Sigmoid colon (tissue), 7 donors: ENCODE measurements at places on chromosomes 5 and 9. TPM values are rescaled to one million over a fixed set of nuclear protein-coding genes. Genes with fewer than 3 reads are reported as not detected.

GRCh38 chr5:124410539-124411488, 335.6 kb downstream of the ZNF608 start:
- DNase-seq: no peak
- no peak overlapping the region for H3K4me3 ChIP-seq
- H3K36me3 ChIP-seq: no peaks in the 10 kb centered on the region
- no peak overlapping the region for H3K27ac ChIP-seq

GRCh38 chr5:174585472-174585871, 138.9 kb upstream of the MSX2 start:
- H3K27ac ChIP-seq: no peak overlapping the region
- DNase-seq: no peak
- no peaks in the 10 kb centered on the region for H3K36me3 ChIP-seq
- H3K27me3 ChIP-seq: no peaks in the 10 kb centered on the region
- H3K4me3 ChIP-seq: no peak overlapping the region

DNA sequence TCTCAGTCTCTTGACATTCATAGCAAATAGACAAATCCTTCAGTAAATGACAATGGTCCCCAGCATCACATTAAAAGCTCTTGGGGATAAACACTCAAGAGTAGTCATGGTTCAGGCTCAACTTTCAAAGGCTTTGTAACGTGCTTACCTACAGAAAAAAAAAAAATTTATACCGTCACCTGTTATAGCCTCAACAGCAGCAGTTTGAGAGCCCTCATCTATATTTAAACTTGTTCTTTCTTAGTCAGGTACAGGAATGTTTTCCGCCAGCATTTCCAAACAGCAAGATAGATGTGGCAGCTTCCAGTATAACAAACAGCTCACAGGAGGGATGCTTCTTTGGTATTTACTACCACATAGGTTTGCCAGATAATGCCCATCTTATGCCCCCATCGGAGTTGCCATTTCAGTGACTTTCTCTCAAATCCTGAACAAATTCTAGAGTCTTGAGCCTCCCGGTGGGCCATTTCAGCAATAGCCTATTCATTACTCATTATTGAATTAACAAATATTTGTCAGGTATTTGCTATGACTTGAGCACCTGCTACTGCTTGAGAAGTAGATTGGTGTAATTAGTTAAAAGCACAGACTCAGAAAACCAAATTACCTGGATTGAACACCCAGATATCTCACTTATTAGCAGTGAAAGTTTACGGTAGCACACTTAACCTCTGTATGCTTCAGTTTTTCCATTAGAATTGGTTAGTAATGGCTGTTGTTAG, 470.0 kb downstream of the EBF1 start:
- no peak overlapping the region for H3K27ac ChIP-seq
- no peaks in the 10 kb centered on the region for H3K27me3 ChIP-seq
- no peak for DNase-seq
- H3K4me1 ChIP-seq: no peaks in the 10 kb centered on the region
- H3K36me3 ChIP-seq: no peaks in the 10 kb centered on the region
- no peak overlapping the region for H3K4me3 ChIP-seq

DNA sequence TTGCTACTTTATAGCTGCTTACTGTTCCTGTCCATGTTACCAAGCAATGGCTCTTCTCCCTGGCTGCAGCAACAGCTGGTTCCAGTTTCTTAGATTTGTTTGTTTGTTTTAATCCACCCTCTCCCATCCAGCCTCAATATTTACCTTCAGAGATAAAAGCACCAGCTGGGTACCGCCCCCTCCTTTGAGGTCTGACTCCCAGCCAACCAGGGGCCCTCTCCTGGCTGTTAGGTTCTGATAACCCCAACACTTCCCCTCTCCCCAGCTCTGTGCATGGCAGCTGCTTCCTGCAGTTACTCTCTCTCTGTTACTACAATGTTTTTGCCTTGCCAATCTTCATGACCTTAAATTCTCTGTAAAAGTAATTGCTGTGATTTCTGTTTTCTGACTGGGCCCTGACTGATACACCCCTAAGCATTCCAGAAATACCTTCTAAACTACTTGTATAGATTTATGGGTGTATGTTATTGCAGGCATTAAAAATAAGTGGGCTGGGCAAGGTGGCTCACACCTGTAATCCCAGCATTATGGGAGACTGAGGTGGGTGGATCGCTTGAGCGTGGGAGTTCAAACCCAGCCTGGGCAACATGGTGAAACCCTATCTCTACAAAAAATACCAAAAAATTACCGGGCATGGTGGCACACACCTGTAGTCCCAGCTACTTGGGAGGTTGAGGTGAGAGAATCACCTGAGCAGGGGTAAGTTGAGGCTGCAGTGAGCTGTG, 2.6 kb upstream of the GCNT1 start:
- H3K27ac ChIP-seq: no peak overlapping the region
- H3K4me3 ChIP-seq: no peak overlapping the region
- no peak for DNase-seq
- peaks cover 7% of the 10 kb centered on the region for H3K4me1 ChIP-seq
- no peaks in the 10 kb centered on the region for H3K36me3 ChIP-seq

Gene GPX3
- total RNA-seq: 616 TPM

- H3K27me3 ChIP-seq: peaks cover 80% of the 10 kb centered on the region
- H3K4me3 ChIP-seq: no peak overlapping the region
- H3K36me3 ChIP-seq: no peaks in the 10 kb centered on the region
- H3K4me1 ChIP-seq: no peaks in the 10 kb centered on the region
- DNase-seq: no peak
Measured at GRCh38 chr5:135487839-135488514, 35.8 kb upstream of the TIFAB start.

Gene PLEKHG4B
- 0.36 TPM for total RNA-seq

Gene ZNF484
- total RNA-seq: 21.6 TPM

Gene PCDHB16
- total RNA-seq: 4.6 TPM

- no peaks in the 10 kb centered on the region for H3K36me3 ChIP-seq
- no peaks in the 10 kb centered on the region for H3K4me1 ChIP-seq
- DNase-seq: no peak
- no peaks in the 10 kb centered on the region for H3K27me3 ChIP-seq
- H3K27ac ChIP-seq: no peak overlapping the region
Measured at GRCh38 chr5:75975496-75975895, 107.7 kb upstream of the SV2C start.

Gene NR5A1
- not detected for total RNA-seq

Gene ADRA1B
- total RNA-seq: 0.66 TPM

Gene SPATA31E1
- not detected for total RNA-seq

Gene CCL21
- 214 TPM for total RNA-seq

Gene RARS1
- 84.2 TPM for total RNA-seq

Gene GRM6
- total RNA-seq: not detected

GRCh38 chr5:41193456-41194205, 19.7 kb downstream of the C6 start:
- no peak overlapping the region for H3K4me3 ChIP-seq
- no peaks in the 10 kb centered on the region for H3K4me1 ChIP-seq
- no peaks in the 10 kb centered on the region for H3K36me3 ChIP-seq
- peak overlapping the region; percentile 31 for H3K27ac ChIP-seq
- no peaks in the 10 kb centered on the region for H3K27me3 ChIP-seq

Gene SHOC1
- not detected for total RNA-seq

GRCh38 chr5:39822020-39822419, 397.2 kb upstream of the DAB2 start:
- H3K27me3 ChIP-seq: no peaks in the 10 kb centered on the region
- no peak overlapping the region for H3K27ac ChIP-seq
- H3K4me3 ChIP-seq: no peak overlapping the region

Gene PRXL2C
- 16.3 TPM for total RNA-seq

GRCh38 chr5:180286-180918, 10.9 kb upstream of the LRRC14B start:
- H3K27me3 ChIP-seq: no peaks in the 10 kb centered on the region
- H3K27ac ChIP-seq: no peak overlapping the region
- DNase-seq: peak; percentile 12
- no peak overlapping the region for H3K4me3 ChIP-seq

- no peak for DNase-seq
- no peak overlapping the region for H3K4me3 ChIP-seq
- no peak overlapping the region for H3K27ac ChIP-seq
Measured at GRCh38 chr5:38341056-38341455, 82.7 kb downstream of the EGFLAM start.

- no peak overlapping the region for H3K4me3 ChIP-seq
- no peak for DNase-seq
- no peaks in the 10 kb centered on the region for H3K36me3 ChIP-seq
- H3K4me1 ChIP-seq: no peaks in the 10 kb centered on the region
Measured at GRCh38 chr5:68070591-68071281, 144.8 kb upstream of the PIK3R1 start.

DNA sequence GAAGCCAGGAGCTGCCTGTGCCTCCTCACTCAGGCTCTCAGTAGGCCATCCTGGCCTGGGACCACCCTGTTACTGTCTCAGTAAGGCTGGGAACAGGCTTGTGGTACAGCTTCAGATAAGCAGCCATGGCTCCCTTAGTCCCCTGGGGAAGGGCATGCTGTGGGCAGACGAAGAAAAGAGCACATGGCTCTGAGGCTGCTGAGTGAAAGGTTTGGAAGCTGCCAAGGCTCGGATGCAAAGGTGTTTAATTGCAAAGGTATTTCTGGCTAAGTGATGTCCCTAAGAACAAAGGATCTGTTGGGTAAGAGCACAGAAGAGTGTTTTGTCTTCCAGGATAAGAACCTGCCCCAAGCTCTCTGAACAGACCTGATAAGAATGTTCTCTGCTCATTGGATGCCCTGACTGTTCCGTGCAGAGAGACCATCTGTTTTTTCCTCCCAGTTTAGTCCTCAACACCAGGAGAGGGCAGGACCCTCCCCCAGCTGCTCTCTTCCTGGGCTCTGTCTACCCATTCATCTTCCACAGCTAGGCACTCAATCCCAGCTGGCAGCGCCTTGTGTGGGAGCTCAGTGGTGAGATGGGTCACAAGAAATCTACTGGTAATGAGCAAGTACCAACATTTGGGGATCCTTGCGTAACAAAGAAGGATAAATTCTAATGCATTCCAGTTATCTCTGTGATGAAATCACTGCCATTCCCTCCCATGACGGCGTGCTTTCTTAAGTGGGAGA, 17.7 kb downstream of the ANGPTL2 start:
- peaks cover 41% of the 10 kb centered on the region for H3K36me3 ChIP-seq
- no peak overlapping the region for H3K27ac ChIP-seq
- H3K4me3 ChIP-seq: no peak overlapping the region
- no peaks in the 10 kb centered on the region for H3K27me3 ChIP-seq
- H3K4me1 ChIP-seq: peaks cover 100% of the 10 kb centered on the region
- no peak for DNase-seq

Gene FYB1
- 15.5 TPM for total RNA-seq

- H3K4me1 ChIP-seq: no peaks in the 10 kb centered on the region
- no peaks in the 10 kb centered on the region for H3K36me3 ChIP-seq
- no peaks in the 10 kb centered on the region for H3K27me3 ChIP-seq
- no peak overlapping the region for H3K27ac ChIP-seq
- H3K4me3 ChIP-seq: no peak overlapping the region
Measured at GRCh38 chr5:36363744-36364143, 62.0 kb upstream of the RANBP3L start.
